ENCODE measurements at places on chromosomes 3 and 15. TPM values are rescaled to one million over a fixed set of nuclear protein-coding genes. Genes with fewer than 3 reads are reported as not detected.

Gene BHLHE40
- 219 TPM for total RNA-seq

Gene PCOLCE2
- not detected for total RNA-seq

Gene LYZL4
- total RNA-seq = not detected

Gene PLSCR1
- 177 TPM for total RNA-seq

Gene FMN1
- 0.05 TPM for total RNA-seq

Gene GP5
- total RNA-seq = 1.3 TPM

Gene EAF2
- total RNA-seq = 13.1 TPM

Gene STRC
- total RNA-seq = 0.40 TPM

Gene ROPN1
- not detected for total RNA-seq

Gene POLR2H
- 103 TPM for total RNA-seq

Gene KCNMB3
- total RNA-seq = 0.87 TPM

Gene NLGN1
- not detected for total RNA-seq

Gene C3orf70
- total RNA-seq = 0.13 TPM

Gene MYZAP
- not detected for total RNA-seq

Gene SLC27A2
- total RNA-seq = 12.5 TPM

Gene CADPS
- not detected for total RNA-seq

Gene CAND2
- 0.31 TPM for total RNA-seq

Gene DAZL
- total RNA-seq = not detected

Gene KLHL6
- total RNA-seq = 27.8 TPM

Gene STAC
- total RNA-seq = not detected

Gene CA12
- total RNA-seq = not detected

Gene TMEM45A
- 0.29 TPM for total RNA-seq

Gene SI
- total RNA-seq = not detected

Gene ANKDD1A
- total RNA-seq = 9.5 TPM

Gene SLC9C1
- total RNA-seq = not detected

Gene ILDR1
- total RNA-seq = 0.16 TPM

Gene CLDN18
- total RNA-seq = not detected

Gene SLC6A11
- not detected for total RNA-seq

Gene SEMA6D
- total RNA-seq = not detected

Gene CEP63
- 27.7 TPM for total RNA-seq

Gene CCDC9B
- 0.76 TPM for total RNA-seq

Gene GPR15
- 18.9 TPM for total RNA-seq

Gene TMEM40
- not detected for total RNA-seq

Gene IQCF5
- not detected for total RNA-seq

Gene ZMYND10
- total RNA-seq = 5.0 TPM

Gene AHSG
- total RNA-seq = not detected

Gene CHRFAM7A
- 2.3 TPM for total RNA-seq
